NCI-H1048 (cell line): ENCODE measurements at places on chromosomes 3 and 15.

DNA sequence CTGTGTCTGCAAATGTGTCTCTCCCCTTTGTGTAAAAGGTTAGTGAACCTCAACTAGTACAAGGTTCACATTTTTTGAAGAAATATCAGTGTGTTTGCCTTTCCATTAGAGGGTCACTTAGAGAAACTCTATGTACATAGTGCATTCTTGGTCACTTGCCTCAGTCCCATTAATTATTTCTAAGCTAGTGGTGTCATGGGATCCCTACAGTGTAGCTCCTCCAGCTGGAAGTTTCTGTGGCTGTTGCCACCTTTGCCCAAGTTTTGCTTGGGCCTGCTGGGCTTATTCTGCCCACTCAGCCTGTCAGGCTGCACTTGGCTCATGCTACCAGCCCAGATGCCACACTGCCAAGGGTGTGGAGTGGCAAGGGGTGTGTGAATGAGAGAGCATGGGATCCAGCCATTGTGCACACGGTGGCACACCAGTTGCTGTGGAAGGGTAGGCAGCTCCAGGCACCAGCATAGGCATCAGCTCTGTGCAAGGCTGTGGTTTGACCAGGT lies 161.7 kb downstream of the ARPP21 start:
- DNase-seq: no peak

- DNase-seq: no peak
These were observed 3.4 kb downstream of the LINGO1 start for GRCh38 chr15:77629070-77630030.

DNA sequence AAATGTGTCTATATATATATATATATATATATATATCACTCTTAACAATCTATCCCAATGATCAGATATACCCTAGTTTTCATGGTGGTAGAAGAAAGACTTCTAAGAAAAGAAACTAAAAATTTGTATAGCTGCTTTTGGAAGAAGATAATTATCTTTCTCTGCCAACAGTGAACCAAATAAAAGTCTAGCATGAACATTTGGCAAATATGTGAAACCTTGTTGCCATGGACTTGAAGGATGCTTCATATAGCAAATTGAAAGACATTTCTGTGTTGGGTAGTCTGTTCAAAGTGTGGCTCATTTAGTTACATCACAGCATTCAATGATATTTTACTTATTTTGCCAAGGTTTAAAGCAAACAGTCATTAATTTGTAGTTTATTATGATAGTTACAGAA lies 219.9 kb upstream of the NECTIN3 start:
- no peak for DNase-seq

- DNase-seq: no peak
These were observed 815 bp upstream of the ZNF280D start for GRCh38 chr15:56734013-56734635.

GRCh38 chr3:188812198-188812597 lies 359.6 kb upstream of the TPRG1 start:
- no peak for DNase-seq
